ENCODE measurements at places on chromosomes 1 and 21. TPM values are rescaled to one million over a fixed set of nuclear protein-coding genes. Genes with fewer than 3 reads are reported as not detected.

Gene CENPF
- 59.7 TPM for polyA plus RNA-seq

Gene RNPC3
- 37.2 TPM for polyA plus RNA-seq

Gene SGIP1
- 16.0 TPM for polyA plus RNA-seq

Gene GJB3
- polyA plus RNA-seq: 0.21 TPM

Gene RORC
- polyA plus RNA-seq: 10.7 TPM

Gene PRKAB2
- polyA plus RNA-seq: 28.8 TPM

Gene PRR9
- polyA plus RNA-seq: not detected

Gene FAM72D
- polyA plus RNA-seq: 2.5 TPM

Gene DMBX1
- polyA plus RNA-seq: 0.05 TPM

Gene CELA2B
- polyA plus RNA-seq: 0.91 TPM

Gene PTPRF
- 157 TPM for polyA plus RNA-seq

Gene PLXNA2
- 30.1 TPM for polyA plus RNA-seq

Gene BATF3
- polyA plus RNA-seq: 2.2 TPM

Gene KCNJ6
- polyA plus RNA-seq: 0.32 TPM

Gene CELSR2
- 13.6 TPM for polyA plus RNA-seq

Gene PKNOX1
- polyA plus RNA-seq: 26.3 TPM

Gene IFI44L
- 5.6 TPM for polyA plus RNA-seq

Gene C1orf115
- polyA plus RNA-seq: 19.4 TPM

DNA sequence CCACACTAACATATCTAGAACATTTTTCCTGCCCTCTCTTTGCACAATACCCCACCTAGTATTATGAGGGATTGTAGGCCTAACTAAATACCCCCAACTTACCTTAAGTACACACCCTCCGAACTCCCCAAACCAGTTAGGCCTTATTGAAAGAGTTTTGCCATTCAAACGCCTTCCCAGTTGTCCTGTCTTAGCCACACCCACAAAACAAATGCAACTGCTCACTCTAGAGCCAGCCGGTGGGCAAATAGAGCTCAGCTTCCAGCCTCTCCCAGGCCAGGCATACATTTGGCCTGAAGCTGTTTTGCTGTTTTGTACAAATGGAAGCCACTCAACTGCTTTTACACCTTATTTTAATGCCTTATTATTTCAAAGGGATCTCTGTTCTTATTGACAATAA, 224.2 kb upstream of the RUNX1 start:
- DNase-seq: peak; percentile 14

GRCh38 chr1:115060501-115060900, 28.8 kb downstream of the TSPAN2 start:
- DNase-seq: no peak

- DNase-seq: no peak
These were observed 623 bp upstream of the BGLAP start for GRCh38 chr1:156241311-156241811.

DNA sequence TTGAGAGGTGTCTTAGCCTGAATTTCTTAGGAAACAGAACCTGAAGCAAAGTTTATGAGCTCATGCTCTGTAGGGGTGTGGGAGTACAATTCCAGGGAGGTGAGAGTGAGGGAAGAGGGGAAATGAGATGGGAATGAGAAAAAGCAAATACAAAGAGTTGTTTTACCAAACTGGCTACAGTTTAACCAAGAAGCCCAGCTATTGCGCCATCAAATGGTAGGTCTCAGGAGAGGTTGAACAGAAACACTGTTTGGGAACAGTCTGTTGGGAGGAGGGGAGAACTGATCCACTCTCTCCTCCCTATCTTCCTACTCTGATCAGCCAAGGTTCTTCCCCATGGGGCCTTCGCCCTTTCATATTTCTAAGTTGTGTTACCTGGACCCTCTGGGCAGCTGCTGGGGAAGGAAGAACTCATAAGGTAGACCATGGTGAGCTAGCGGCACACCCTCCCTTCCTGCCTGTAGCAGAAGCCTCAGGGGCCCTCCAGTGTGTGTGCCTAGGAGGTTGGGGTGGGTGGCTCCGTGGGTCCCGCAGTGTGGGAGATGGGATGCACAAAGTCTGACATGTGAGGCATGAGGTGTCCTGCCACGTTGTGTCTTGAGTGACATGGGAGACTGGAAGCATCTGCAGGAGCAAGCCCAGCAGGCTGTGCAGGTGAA, 120.5 kb downstream of the UCK2 start:
- no peak for DNase-seq

DNA sequence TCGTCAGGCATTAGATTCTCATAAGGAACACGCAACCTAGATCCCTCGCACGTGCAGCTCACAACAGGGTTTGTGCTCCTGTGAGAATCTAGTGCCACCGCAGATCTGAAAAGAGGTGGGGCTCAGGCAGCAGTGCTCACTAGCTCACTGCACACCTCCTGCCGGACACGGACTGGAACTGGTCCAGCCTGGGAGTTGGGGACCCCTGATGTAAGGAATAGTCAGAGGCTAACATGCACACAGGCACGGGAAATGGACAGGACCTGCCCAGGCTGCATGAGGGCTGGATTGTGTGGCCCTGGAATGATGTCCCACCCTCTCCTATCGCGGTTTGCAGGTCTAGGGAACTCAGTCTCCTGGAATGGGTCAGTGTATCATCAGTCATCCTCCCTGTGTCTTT, 23.2 kb upstream of the MX1 start:
- DNase-seq: no peak

DNA sequence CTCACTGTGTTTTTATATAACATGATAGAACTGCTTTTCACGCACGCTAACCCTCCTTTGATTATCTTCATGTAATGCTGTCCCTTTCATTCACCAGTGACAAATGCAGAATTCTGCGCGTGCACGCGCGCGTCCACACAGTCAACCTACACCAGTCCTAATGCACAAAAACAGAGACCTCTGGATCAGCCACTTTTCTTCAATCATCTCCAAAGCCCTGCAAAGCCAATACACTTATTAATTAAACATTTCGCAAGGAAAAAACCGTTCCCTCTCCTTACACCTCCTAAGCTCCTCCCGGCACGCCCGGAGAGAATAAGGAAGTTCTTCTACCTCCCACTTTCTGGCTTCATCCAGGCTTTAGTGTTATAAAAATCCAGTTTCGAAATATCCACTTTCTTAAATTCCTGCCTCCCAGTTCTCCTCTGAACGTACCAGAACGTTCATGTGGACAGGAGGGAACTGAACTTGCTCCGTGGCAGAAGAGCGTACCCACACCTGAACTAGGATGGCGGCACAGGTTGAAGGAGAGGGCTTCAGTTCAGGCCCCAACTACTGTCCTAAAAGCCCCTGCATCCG, 4.6 kb downstream of the LMX1A start:
- no peak for DNase-seq

DNA sequence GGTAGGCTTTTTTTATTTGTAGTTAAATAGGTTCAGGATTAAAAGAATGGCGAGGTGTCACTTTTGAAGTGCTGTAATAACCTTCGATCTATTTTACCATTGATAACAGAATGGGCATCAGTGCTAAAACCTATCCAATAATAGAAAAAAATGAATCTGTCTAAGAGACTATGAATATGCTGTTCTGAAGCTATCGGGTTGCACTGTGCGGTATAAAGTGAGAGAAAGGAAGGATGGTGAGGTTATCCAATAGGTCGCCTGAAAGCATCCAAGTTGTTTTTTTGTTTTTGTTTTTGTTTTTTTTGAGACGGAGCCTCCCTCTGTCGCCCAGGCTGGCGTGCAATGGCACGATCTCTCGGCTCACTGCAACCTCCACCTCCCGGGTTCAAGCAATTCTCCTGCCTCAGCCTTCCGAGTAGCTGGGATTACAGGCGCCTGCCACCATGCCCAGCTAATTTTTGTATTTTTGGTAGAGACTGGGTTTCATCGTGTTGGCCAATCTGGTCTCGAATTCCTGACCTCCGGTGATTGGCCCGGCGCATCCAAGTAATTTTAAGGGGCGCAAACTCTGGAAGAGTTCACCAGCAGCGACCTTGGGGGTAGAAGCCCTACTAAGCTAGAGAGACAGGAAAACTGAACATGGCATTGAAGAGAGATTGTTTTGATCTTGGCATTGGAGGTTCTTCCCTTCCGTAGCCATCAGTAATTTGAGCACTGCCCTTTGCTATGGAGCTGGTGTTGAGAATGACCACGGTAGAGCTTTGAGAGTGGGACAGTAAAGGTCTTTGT, 8.7 kb upstream of the MDM4 start:
- peak; percentile 56 for DNase-seq

GRCh38 chr1:214318356-214318755, 37.4 kb downstream of the SMYD2 start:
- no peak for DNase-seq

- no peak for DNase-seq
These were observed 10.5 kb downstream of the PCSK9 start for GRCh38 chr1:55049914-55050278.

DNA sequence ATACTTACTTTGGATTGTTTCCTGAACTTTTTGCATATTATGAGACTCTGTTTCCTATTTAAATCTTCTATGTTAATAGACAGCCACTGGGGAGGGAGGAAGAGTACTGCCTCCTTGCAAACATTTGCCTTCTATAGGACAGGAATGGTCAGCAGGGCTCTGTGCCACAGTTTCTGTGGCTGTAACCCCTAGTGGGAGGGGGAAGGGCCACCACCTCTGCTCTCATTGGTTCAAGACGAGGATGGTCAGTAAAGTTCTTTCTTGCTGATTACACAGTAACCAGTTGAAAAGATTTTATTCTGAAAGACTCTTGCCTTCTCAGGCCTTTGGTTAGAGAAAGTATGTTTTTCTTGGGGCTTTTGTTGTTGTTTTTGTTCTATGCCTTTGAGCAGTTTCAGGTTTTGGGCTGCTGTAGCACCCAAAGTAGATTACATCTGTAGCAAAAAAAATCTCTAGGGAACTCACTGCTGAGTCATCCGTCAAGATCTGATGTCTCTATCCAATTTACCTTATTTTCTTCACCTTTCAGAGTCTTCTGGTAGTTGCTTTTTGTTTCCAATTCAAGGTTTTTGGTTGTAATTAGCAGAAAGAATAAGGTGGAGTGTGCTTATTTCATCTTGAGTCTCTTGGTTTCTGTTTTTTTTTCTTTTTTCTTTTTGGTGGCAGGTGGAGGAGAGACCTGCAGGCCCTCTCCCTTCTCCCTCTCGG, 23.1 kb downstream of the SLC35A3 start:
- DNase-seq: no peak

- DNase-seq: no peak
These were observed 22.9 kb upstream of the DISP3 start for GRCh38 chr1:11455967-11456570.

DNA sequence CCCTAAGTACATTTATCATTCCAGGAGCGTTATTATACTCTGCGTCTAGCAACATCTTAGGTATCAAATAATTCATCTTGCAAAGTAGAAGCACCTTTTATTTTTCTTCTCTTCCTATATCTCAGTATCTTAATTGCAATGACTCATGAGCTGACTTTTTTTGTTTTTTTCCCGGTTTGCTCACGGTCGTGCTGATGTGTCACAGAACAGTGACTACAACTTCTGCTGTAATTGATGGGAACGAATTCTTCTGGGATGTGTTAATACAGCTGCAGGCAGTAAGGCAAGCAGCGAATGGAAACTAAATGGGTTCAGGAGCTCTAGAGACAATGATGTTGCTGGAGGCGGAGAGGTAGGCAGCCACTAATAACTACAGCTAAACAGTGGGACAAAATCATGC, 89.8 kb upstream of the TMPRSS15 start:
- DNase-seq: no peak

DNA sequence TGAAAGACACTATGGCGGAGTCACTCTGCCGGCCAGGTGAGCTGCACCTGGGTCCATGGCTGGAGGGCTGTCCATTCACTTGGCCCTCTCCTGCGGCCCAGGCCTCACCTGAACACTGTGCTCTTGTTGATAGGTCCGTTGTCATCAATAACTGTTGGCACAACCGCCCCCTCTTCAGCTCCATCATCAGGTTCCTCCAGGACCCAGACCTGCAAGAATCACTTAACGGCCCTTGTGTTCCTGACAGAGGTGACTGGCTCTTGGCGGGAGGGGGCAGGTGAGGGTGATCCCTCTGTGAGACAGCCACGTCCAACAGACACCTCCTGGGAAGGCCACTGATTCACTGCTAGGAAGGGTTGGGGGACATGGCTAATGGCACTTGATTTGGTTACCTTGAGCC, 54.9 kb downstream of the INAVA start:
- DNase-seq: no peak

DNA sequence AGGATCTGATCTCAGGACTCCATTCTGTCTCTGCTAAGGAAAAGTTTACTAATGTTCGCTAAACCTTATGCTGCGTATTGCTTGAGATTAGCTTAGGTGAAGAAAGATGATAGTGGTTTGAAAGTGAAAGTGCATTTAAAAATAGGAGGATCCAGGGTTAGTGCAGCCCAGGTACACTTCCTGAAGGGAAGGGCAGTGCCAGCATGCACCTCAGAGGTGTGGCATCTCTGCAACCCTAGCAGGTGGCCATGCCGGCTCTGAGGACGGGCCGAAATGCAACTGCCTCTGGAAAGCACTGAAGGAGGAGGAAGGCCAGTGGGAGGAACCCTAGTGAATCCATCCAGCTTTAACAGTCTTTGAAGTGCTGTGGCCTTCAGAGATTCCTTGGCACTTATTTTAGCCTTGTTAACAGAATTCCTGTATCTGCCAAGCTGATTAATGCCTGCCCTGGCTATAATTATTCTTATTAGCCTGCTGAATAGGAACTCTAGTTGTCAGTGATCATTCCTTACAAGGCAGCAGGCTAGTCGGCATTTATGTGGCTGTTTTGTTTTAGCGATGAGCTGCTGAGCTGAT, 5.5 kb downstream of the PTGFRN start:
- DNase-seq: no peak

DNA sequence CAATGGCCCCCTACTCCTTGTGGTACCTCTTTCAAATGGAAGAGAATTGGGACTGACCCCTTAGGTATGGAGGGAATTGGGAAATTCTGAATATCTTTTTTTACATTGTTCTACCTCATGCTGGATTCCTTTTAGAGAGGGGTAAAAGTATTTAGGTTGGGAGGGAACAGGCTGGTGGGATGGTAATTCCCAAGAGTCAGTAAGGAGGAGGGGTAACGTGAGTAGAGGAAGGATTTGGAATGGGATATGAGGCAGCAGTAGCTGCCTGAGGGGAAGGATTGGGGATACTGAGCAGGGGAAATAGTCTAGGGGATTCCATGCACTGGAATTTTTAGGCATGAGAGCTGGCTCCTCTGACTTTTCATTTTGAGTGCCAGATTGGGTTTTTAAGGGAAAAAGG, 3.8 kb upstream of the AADACL3 start:
- DNase-seq: no peak

GRCh38 chr1:60994369-60994768, 88.0 kb upstream of the NFIA start:
- no peak for DNase-seq

DNA sequence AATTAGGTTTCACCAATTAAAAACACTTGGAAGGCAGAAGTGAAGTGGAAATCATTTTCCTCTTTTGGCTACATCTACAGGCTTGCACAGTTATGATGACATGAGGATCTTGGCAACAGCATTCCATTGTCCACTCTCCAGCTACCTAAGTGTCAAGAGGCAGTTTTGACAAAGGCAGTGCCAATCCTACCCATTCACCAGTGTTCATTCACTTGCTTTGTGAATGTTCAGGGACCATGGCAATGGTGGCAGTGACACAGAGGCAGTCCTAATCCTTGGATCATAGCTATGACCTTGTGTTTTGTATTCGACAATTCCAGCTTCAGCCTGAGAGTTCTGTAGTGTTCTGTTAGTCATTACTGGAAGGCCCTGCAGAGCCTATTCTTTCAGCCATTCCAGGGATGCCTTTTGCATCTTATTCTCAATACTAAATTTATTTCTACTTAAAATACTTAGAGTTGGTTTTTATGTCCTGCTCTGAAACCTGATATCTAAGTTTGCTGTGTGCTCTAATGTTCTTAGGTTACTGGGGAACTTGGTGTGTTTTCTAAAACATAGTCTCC, 36.7 kb downstream of the CRB1 start:
- no peak for DNase-seq

GRCh38 chr1:76142771-76143540, 68.4 kb downstream of the ST6GALNAC3 start:
- DNase-seq: no peak

GRCh38 chr1:115506518-115506917, 135.3 kb upstream of the VANGL1 start:
- no peak for DNase-seq

All from right lung (tissue), 10 donors.